ENCODE measurements at places on chromosomes 2 and 18.
A peak's percentile ranks its signal among the peaks of the same experiment; 100 is the strongest.

GRCh38 chr18:42029092-42029491 lies 74.1 kb downstream of the PIK3C3 start:
- DNase-seq, result no peak

DNA sequence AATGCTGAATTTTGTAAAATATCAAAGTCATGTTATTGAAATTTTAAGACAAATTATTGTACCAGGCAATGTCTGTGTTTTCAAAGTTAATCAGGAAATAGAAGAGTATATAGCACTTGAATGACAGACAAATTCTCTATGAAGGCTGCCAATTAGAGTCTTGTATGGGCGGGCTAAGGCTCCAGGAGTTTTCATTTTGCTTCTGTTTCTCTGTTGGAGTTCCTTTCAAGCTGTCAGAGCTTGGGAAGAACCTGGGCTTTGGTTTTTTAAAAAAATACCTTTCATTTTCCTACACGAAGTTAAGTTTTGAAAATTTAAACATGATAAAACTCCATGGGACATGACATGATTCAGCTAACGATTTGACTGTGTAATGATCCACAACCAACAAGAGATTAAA lies 339.0 kb upstream of the KCNH7 start:
- DNase-seq, result no peak

DNA sequence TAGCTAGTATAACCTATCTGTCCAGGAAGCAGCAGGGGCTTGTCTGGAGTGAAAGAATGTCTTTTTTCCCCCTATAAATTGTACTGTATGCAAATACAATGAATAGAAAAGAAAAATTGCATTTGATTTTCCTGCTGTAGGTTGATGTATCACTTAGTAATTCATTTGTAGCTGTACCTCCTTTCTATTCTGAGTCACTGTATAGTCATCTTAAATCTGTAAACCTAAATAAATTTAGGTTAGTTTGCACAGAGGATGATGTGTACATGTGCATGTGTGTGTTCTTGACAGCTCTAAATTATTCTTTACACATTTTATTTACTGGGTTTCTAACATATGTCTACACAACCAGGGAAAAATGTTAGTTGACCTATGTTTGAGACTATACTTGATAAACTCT lies 478.7 kb upstream of the CNTNAP5 start:
- no peak for DNase-seq

DNA sequence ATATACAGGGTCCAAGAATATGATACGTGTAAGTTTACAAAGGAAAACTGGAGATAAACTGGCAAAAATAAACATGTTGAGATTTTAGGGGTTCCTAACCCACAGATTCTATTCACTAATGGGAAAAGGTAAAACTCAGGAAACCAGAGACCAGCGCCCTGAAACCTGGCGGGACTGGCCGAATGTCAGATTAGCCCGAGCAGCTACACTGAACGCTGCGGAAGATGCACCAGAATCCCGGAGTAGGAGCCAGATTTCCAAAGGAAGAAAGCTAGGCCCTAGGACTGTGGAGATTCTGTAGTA lies 679 bp upstream of the WDR75 start:
- DNase-seq, result no peak

DNA sequence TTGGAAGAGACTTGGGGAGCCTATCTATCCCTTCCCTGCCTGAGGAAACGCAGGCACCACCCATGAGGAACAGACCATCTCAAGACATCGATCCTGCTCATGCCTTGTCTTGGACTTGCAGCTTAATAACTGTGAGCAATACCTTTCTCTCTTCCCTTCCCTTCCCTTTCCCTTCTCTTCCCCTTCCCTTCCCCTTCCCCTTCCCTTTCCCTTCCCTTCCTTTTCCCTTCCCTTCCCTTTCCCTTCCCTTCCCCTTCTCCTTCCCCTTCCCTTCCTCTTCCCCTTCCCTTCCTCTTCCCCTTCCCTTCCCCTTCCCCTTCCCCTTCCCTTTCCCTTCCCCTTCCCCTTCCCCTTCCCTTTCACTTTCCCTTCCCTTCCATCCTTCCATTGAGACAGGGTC lies 650.7 kb upstream of the SOX11 start:
- no peak for DNase-seq

DNA sequence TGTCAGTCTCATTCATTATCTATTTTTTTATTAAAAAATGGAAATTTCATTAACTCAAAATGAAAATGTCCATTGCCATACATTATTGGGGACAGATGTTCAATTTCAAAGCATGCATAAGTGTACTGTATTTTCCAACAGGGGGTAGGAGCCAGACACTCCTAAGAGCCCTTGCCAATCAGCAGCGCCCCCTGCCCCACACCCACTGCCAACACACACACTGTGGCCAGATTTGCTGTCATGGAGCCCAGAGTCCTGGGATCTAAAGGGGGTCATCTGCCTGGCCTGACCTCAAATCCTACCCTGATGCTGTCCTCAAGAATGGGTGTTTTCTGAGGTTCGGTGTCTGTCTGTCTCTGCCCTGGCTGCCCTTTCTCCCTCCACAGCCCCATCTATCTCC lies 162.2 kb upstream of the TWIST2 start:
- no peak for DNase-seq

DNA sequence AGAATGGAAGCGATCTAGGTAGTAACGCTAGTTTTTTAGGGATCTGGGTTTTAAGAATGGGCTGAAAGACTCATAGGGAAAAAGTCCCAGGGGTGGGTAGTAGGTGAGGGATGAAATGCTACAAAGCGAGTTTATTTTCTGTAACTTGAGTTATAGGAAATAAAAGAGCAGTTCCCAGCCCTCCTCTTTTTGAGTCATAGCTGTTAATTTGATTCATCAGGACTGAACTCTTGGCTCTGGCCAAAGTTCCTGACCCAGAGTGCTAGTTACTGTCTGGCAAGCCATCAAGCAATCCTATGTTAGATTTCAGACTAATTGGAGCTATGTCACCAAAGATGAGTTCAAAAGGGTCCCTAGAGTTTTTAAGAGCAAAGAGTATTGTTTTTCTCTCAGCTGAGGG lies 17.4 kb upstream of the NOSTRIN start:
- DNase-seq, result no peak

- DNase-seq, result no peak
Observed at GRCh38 chr2:101854877-101855276, 136.9 kb upstream of the IL1R2 start.

DNA sequence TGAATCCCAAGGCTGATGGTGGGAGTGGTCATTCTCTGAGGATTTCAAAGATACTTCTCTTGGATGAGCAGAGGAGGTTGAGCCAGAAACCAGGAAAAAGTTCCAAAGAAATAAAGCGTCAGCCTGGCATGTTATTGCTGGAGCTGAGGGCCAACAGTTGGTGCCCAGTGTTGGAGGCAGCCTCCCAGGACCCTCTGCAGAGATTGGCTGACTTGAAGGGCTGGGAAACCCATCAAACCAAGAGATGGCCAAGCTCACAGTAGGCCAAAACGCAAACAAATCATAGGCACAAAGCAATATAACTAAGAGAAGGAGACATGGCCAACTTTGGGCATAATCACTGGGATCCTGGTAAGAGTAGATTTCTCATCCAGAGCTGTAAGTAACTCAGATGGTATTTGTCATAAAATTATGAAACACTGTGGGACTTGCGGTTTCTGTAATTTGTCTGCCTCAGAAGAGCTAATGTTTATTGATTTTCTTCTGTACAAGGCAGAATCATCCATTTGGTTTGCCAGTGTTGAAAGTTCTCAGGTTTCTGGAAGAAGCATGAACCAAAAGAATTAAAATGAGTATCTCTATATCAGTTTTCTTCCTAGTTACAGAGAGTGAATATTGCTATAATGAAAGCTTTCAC lies 108.3 kb downstream of the ATL2 start:
- DNase-seq, result no peak

- no peak for DNase-seq
Observed at GRCh38 chr18:6411382-6411781, 3.3 kb downstream of the L3MBTL4 start.

- DNase-seq, result no peak
Observed at GRCh38 chr18:70385474-70385873, 96.6 kb downstream of the SOCS6 start.

- DNase-seq, result no peak
Observed at GRCh38 chr2:224807153-224807964, 91.2 kb upstream of the CCDC195 start.

- no peak for DNase-seq
Observed at GRCh38 chr2:229133155-229133772, 137.8 kb downstream of the PID1 start.

- no peak for DNase-seq
Observed at GRCh38 chr2:222146488-222146887, 152.3 kb downstream of the PAX3 start.

GRCh38 chr2:113776949-113777348 lies 20.5 kb upstream of the SLC35F5 start:
- DNase-seq, result no peak

DNA sequence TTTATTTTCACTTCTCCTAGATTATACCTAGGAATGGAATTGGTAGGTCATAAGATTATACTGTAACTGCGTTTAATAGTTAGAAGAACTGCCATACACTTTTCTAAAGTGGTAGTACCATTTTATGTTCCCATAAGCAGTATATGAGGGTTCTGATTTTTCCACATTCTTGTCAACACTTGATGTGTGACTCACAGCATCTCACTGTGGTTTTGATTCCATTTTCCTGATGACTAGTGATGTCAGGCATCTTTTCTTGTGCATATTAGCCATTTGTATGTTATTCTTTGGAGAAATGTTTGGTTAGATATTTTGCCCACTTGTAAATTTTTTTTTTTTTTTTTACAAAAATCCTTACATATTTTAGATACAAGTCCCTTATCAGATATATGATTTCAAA lies 2.3 kb downstream of the DCAF17 start:
- no peak for DNase-seq

GRCh38 chr2:226066873-226067272 lies 667.4 kb downstream of the NYAP2 start:
- no peak for DNase-seq

DNA sequence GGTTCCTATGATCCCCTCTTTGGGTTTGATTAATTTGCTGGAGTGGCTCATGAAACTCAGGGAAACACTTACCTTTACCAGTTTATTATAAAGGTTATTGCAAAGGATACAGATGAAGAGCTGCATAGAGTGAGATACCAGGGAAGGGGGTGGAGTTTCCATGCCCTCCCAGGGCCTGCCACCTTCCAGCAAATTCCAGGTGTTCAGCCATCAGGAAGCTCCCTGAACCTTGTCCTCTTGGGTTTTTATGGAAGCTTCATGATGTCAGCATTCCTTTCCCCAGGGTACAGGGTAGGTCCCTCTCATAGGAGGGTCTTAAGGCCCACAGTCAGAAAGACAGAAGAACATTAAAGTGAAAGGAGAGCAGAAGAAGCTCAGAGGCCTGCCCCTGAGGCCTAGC lies 123.9 kb upstream of the DCC start:
- no peak for DNase-seq

DNA sequence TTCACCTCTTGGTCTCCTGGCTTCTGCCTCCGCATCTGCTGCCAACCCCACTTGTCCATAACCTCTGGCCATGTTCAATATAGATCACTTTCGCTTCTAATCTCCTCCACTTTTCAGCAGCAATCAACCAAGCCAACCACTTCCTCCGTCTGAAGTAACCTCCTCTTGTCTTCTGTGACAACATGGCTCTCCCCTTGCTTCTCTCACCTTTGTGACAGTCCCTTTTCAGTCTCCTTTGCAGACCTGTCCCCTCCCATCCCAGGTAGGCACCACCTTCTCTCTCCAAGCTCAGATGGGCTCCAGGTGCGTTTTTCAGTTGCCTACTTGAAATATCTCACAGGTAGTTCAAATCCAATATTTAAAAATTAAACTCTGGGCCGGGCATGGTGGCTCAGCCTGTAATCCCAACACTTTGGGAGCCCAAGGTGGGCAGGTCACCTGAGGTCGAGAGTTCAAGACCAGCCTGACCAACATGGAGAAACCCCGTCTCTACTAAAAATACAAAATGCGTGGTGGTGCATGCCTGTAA lies 4.7 kb upstream of the PSD4 start:
- peak; percentile 45 for DNase-seq

All from GM10248 (cell line).